ENCODE measurements at places on chromosomes 16 and 17. TPM values are rescaled to one million over a fixed set of nuclear protein-coding genes. Genes with fewer than 3 reads are reported as not detected.

The RHOT2 gene
- 263 TPM for total RNA-seq

GRCh38 chr16:56634715-56635440 is 2.4 kb downstream of the MT1M start:
- no peak for DNase-seq

DNA sequence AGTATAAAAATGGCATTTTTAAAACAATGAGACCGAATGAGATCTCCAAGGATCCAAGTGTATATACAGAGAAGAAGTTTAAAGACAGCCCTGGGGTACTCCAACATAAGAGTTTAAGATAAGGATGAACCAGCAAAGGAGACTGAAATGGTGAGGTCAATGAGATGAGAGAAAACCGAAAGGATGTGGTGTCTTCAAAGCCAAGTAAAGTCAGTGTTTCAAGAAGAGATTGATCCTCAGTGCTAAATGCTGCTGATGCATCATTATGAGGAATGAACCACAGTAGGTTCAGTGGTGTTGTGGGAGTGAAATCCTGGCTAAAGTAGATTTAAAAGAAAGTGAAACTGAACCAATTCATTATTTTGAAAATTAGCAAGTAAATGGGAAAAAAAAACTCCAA is 38.1 kb upstream of the NLK start:
- peak; percentile 18 for DNase-seq

GRCh38 chr17:15917438-15918027 is 27.4 kb upstream of the ADORA2B start:
- DNase-seq = no peak

DNA sequence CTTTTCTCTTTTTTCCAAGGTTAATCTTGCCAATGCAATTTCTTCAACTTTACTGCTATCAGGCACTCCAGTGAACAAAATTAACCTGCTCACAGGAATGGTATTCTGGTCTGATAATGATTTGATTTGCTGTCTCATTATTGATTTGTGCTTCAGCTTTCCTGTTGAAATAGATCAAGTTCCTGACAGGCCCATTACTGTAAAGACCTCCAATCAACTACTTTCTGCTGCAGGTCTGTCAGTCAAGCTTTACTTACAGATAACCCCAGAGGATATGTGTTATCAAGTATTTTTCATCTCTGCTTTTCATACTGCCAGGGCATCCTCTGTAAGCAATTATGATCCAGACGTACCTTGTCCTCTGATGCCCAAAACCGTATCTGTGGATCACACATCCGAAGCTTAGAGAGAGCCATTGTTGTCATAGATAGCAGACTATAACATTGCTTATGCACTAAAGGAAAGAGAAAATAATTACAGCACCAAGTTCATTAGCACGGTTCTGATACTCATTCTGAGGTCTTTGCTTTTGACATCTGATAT is 215.6 kb downstream of the PHKB start:
- no peak for DNase-seq

- no peak for DNase-seq
Measured at GRCh38 chr17:3773511-3773910, 27.5 kb downstream of the ITGAE start.

The CHST4 gene
- total RNA-seq = not detected

- no peak for DNase-seq
Measured at GRCh38 chr16:1908184-1908583, 10.0 kb downstream of the HS3ST6 start.

DNA sequence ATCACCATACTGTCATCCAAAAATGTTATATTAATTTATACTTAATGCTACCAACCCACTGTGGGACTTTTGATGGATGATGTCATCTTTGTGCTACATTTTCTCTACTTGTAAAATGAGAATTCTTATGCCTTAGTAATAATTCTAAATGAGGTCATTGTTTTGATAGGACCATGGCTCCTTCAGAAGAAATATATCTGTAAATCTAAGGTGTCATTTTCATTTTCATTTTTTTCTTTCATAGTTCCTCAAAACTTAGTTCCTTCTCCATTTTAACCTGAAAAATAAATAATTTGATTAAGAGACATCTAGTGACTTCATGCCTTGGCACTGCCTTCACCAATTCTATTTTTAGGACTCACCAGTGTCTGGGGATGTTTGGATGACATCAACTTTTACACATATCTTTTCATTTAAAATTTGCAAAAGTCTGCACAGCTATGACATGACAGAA is 48.7 kb downstream of the GPRC5B start:
- no peak for DNase-seq

DNA sequence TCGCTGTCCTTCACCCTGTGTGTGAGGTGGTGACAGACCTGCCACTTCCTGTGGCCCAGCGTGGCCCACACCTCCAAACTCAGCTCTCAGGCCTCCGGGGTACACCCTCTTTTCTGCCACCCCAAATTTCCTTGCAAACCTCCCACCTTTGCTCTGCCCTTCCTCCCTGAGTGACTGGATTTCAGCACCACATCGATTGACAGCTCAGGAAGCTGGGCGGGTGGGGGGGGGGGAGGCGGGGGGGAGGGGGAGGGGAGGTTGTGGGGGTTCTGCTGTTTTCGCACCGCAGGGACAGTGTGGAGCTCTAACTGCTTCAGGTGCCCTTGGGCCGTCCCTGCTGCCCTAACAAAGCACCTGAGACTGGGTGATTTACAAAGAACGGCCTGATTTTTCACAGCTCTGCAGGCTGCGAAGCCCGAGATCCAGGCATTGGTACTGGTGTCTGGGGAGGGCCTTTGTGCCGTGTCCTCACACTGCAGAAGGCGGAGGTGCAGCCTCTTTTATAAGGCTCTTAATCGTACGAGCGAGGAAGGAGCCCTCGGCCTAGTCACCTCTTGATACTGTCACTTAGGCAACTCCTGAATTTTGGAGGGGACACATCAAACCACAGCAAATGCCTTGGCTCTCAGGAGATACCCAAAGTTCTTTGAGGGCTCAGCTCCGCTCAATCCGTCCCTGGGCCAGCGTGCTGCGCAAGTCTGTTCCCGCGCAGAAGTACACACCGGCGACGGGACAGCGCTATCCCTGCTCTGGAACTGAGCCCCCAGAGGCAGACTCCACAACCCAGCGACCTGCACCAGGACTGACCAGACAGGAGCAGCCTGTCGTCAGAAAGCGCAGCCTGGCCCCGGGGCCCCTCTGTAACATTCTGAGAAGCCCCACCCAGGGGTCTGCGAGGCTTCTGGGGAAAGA is 3.6 kb downstream of the NDUFAF8 start:
- DNase-seq = no peak

DNA sequence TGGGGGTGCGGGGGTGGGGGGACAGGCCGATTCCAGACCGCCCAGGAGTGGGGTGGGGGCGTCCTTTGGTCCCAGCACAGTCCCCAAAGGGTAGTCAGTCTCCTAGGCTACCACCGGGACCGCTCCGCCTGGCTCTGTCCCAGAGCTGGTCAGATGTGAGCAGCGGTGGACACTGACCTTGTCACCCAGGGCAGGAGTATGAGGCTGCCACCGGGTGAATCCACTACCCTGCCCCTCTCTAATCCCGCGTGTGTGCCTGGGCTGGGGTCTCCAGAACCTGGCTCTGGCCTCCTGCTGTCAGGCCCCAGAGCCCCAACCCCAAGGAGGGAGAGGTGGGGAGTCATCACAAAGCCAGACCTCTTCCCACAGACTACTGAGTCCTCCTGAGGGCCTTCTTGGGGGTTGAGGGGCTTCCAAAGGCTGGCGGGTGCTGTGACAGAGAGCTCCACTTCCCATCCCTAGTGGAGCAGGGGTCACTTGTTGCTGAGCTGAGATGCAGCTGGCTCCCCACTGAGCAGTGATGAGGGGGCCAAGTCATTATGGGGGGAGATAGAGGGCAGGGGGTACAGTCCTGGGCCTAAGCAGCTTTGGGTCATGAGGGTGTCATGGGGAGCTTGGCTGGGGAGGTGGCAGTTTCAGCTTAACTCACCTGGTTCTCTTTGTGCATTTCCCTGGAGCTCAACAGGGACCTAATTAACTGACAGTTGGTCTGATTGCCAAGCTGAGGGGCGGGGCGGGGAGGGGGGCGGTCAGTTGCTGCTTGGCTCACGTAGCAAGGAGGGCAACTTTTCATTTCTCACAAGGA is 1.2 kb downstream of the PPP1R1B start:
- DNase-seq = no peak

Data from CD4-positive, alpha-beta memory T cell (primary cell).